ENCODE measurements at places on chromosomes 5 and 9. TPM values are rescaled to one million over a fixed set of nuclear protein-coding genes. Genes with fewer than 3 reads are reported as not detected.

Gene SPATA31A3
- not detected for total RNA-seq

Gene SPIN1
- 43.2 TPM for total RNA-seq

Gene GADD45G
- 0.33 TPM for total RNA-seq

Gene TAS2R1
- total RNA-seq: not detected

Gene PCDHB9
- not detected for total RNA-seq

Gene BRD3OS
- total RNA-seq: 16.8 TPM

Gene LTC4S
- not detected for total RNA-seq

Gene ANKRD31
- total RNA-seq: 0.12 TPM

Gene IL33
- total RNA-seq: 1.2 TPM

Gene TSLP
- total RNA-seq: not detected

Gene RNF44
- total RNA-seq: 33.6 TPM

Gene IFNB1
- total RNA-seq: not detected

Gene ENTPD2
- 1.2 TPM for total RNA-seq

Gene SPATA31A1
- not detected for total RNA-seq

Gene CCL21
- not detected for total RNA-seq

Gene CCDC69
- total RNA-seq: 1.5 TPM

Gene PTBP3
- 29.5 TPM for total RNA-seq

Gene FYB1
- total RNA-seq: 14.4 TPM

Gene CCL27
- not detected for total RNA-seq

Gene OBP2B
- total RNA-seq: not detected

Gene FRRS1L
- 0.37 TPM for total RNA-seq

Gene LCN1
- not detected for total RNA-seq

Gene ADGRD2
- not detected for total RNA-seq

Gene SLC1A1
- 1.7 TPM for total RNA-seq

Gene EPB41L4A
- 1.3 TPM for total RNA-seq

Gene MRPL50
- 16.0 TPM for total RNA-seq

Gene RNF180
- 0.31 TPM for total RNA-seq

Gene RAB3C
- not detected for total RNA-seq

Gene COL15A1
- total RNA-seq: 0.36 TPM

Gene ADGRV1
- total RNA-seq: 0.75 TPM

Gene PNPLA7
- 0.75 TPM for total RNA-seq

Gene OR13C4
- not detected for total RNA-seq

Gene IQGAP2
- total RNA-seq: 1.1 TPM

Gene GPR150
- total RNA-seq: 0.07 TPM

Gene SCGB3A2
- total RNA-seq: not detected

Gene SPATA24
- total RNA-seq: 5.7 TPM

Gene STRBP
- 16.2 TPM for total RNA-seq

Gene OR5C1
- total RNA-seq: not detected

Gene VLDLR
- 22.4 TPM for total RNA-seq
